Sciatic nerve (tissue), 2 donors: ENCODE measurements at places on chromosomes 6 and 20.

DNA sequence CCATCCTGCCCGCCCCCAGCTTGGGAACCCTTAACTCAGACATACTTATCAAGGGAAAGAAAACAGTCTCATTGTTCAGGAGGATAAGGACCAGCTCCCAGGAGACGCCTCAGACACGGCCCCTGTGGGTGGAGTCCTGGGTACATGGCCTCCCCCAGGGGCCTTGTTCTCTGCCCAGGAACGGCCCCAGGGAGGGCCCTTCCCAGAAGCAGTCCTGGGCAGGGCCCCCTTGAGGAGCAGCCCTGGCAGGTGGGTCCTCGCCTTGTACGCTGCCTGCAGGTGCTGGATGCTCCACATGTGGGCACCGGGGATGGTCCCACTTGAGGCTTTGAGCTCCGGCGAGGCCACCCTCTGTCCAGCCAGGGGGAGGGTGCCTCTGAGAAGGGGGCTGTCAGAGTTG is 4.5 kb upstream of the GATA5 start:
- DNase-seq, result no peak

GRCh38 chr6:131043902-131044447 is 19.1 kb downstream of the EPB41L2 start:
- no peak for DNase-seq

GRCh38 chr6:88165844-88166492 is at the start of gene CNR1:
Gene CNR1, minus strand, starts transcription at chr6:88166347. Its CDS starts 21,073 bp downstream, at chr6:88145274.
- DNase-seq, result peak; percentile 66

DNA sequence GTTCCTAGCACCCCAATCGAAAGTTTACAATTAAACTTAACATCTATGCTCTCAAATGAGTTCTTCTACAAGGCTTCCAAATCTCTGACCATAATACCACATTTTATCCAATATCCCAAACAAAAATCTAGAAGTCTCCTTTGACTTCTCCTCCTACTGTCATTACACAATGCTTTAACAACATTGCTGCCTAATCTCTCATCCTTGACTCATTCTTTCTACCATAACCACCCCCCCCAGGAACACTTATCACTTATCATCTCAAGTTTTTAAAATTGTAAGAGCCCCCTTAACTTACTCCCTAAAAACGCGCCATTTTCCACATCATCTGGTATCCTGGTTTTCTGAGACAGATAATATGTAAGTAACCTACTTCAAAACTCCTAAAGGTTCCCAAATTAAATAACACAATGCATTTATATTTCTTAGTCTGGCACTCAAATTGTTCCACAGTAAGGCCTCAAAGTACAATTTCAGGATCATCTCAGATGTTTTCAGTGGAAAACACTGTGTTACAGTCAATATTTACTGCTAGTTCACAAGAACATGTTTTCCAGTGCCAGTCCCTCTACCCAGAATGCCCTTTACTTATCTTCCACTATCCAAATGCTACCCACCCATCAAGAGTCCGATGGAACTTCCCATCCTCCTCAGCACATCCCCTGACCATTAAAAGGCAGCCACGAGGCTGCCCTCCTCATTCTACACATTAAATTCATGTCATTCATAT is 308.2 kb upstream of the THEMIS start:
- no peak for DNase-seq

DNA sequence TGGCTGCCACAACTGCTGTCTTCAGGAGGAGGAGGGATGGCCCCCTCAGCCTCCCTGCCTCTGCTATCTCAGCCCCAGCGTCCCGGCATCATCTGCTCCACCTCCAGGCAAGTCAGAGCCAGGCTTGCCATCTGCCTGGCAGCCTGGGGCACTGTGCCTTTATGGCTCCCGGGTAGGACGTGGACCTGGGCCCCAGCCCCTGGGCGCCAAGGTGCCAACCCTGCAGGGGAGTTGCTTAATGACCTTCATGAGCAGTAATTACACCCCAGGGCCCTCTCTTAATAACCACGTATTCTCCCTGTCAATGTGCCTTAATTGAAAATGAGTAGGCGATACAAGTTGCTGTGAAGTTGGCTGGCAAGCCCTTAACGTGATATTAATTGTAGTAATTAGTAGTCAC is 122.1 kb upstream of the MLN start:
- DNase-seq, result no peak

- no peak for DNase-seq
Observed at GRCh38 chr20:9260027-9260426, 191.1 kb downstream of the PLCB4 start.

- no peak for DNase-seq
Observed at GRCh38 chr6:36230371-36230770, 33.8 kb downstream of the BRPF3 start.

GRCh38 chr20:12455148-12455547 is 537.5 kb downstream of the BTBD3 start:
- DNase-seq, result no peak

GRCh38 chr6:15588971-15589634 is 73.7 kb downstream of the DTNBP1 start:
- no peak for DNase-seq

GRCh38 chr6:39282774-39283173 is 31.4 kb downstream of the KCNK17 start:
- DNase-seq, result no peak

GRCh38 chr6:48825501-48826151 is 637.4 kb downstream of the MMUT start:
- no peak for DNase-seq

GRCh38 chr6:1645466-1646185 is 35.9 kb downstream of the FOXC1 start:
- DNase-seq, result no peak

GRCh38 chr6:149053848-149054558 is 263.5 kb upstream of the TAB2 start:
- no peak for DNase-seq

- DNase-seq, result no peak
Observed at GRCh38 chr20:46936415-46937156, 41.9 kb downstream of the EYA2 start.

DNA sequence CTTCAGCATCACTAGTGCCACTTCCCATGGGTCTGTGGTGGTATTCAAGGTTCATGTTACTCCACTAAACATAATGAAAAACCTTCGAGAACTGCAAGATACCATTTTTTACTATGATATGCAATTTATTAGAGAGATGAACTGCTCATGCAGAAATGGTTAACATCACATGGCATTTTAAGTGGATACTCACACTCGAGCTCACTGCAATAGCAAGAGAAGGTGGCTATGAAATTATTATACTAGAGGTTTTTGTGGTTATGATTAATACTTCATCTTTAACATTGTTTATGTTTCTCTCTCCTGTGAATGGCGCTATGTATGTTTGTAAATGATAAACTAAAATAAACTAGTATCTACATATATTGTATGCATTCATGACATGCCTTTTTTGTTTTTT is 35.1 kb downstream of the SCAF8 start:
- no peak for DNase-seq

DNA sequence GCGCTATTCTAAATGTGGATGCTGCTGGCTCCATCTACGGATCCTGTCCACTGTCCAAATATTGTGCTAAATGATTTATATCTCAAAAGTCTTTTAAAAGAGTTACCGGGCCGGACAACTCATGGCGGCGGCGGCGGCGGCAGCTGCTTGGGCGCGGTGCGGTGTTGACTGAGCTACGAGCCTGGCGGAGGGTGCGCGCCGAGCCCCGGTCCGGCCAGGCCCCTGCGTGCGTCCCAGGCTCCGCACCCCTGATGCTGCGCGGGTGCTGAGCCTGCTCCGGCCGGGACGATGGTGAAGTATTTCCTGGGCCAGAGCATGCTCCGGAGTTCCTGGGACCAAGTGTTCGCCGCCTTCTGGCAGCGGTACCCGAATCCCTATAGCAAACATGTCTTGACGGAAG is 303.4 kb downstream of the CENPW start:
- DNase-seq, result no peak

- peak; percentile 94 for DNase-seq
Observed at GRCh38 chr6:28923318-28924102, at the start of gene TRIM27. Gene TRIM27, minus strand, starts transcription at chr6:28923985. Its CDS starts 353 bp downstream, at chr6:28923632.

DNA sequence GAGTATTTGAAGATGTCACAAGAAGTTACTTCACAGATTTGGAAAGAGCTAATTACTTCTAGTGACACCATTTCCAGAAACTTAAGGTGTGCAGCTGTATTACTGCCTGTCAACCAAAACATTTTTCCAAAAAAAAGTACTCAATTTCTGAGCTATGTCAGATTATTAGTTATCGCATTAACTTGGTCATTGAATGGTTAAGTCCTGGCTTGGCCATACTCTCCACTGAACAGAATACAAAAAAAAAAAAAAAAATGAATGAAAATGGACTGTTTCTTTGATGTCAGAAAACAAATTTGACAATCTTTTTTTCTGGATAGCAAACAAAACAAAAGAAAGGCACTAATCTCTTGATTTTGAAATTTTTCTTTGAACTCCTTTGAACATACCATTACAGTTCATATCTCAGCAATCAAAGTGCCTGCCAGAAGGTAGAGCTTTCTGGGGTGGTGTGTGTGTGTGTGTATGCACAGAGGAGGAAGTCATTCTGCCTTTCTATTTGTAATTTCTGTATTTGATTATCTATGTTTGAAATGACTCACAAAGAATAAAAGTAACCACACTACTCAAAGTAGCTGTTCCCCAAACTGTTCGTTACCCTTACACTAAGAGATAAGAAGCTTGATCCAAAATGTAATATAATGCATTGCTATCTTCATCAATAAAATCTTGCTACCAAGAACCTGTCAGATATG is 210.8 kb upstream of the FUT9 start:
- DNase-seq, result no peak

GRCh38 chr20:36043892-36044515 is 75.6 kb downstream of the CNBD2 start:
- peak; percentile 23 for DNase-seq

DNA sequence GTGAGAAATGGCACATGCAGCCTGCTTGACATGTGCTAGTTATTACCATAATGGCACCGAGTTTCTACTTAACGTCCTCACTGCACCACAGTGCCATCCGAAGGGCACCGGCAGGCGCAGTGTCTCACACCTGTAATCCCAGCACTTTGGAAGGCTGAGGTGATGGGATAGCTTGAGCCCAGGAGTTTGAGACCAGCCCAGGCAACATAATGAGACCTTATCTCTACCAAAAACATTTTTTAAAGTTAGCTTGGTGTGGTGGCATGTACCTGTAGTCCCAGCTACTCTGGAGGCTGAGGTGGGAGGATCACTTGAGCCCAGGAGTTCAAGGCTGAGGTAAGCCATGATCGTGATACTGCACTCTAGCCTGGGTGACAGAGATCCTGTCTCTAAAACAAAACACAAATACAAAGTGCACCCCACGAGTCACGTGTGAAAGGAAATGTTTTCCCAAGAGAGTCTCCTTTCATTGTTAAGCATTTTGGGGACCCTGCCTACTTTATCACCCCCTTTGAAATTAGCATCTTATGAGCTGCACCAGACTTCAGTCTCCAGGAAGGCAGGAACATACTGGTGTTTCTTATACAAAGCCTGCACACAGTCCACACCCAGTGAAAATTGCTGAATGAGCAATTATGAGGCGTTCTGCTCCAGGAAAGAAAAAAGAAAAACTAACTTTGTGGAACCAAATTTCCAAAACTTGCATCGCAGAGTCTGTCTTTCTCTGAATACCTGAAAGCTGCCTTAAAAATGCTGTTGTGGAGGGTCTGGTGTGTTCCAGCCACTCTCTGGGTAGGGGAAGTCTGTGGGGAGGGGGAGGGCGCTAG is 47.1 kb upstream of the FOXQ1 start:
- DNase-seq, result no peak

DNA sequence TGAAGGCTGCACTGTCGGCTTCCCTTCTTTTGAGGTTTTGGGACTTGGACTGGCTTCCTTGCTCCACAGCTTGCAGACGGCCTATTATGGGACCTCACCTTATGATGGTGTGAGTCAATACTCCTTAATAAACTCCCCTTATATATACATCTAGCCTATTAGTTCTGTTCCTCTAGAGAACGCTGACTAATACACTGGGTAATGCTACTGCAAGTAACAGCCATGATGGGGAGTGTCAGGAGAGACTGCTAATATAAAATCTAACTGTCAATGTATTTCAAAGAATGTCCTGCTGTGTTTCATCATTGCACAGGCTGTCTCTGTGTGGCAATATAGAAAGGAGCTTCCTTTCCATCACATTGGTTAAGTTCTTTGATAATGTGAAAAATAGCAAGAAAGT is 57.7 kb upstream of the UST start:
- DNase-seq, result no peak

GRCh38 chr6:106667022-106667402 is 37.6 kb downstream of the QRSL1 start:
- no peak for DNase-seq

- DNase-seq, result no peak
Observed at GRCh38 chr20:2888224-2888955, 15.1 kb downstream of the PTPRA start.

DNA sequence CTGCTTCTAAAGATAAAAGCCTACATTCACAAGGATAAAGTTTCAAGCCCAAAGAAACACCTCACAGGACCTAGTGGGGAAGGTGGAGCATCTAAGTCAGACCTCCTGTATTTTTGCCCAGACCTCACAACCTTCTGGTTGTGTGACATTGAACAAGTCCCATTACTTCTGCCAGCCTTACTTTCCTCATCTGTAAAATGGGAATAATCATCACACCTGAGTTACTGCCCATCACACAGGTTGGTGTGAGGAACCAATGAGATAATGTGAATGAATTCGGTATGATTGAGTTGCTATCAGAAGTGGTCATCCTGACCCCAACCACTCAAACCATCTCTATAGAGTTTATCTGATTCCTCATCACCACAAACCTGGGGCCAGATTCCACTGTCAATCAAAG is 11.1 kb upstream of the SLC22A23 start:
- no peak for DNase-seq

GRCh38 chr6:145809211-145809610 is 5.4 kb downstream of the FBXO30 start:
- no peak for DNase-seq

DNA sequence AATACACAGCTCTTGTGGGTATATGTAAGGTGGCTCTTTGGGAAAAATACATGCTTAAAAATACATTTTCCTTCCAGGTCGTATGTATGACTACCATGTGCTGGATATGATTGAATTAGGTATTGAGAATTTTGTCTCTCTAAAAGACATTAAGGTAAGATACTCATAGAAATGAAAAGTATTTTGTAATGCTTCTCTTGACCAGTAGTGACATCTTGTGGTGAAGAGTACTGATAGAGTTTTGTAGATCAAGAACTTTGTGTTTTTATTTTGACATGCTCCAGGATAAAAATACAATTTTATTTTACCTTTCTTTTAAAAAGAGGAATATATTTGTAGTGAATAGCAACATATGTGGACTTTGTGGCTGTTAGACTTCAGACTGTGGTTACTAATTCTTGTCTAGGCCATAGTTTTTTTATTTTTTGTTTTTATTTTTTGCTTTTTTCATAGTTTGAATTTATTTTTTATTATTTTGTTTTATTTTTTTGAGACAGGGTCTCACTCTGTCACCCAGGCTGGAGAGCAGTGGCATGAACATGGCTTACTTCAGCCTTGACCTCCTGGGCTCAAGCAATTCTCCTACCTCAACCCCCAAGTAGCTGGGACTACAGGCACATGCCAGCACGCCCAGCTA is 17.9 kb downstream of the RPF2 start:
- no peak for DNase-seq

GRCh38 chr6:78984225-78984950 is 93.7 kb downstream of the PHIP start:
- no peak for DNase-seq

GRCh38 chr6:145212813-145213212 is 522.5 kb downstream of the EPM2A start:
- no peak for DNase-seq

- no peak for DNase-seq
Observed at GRCh38 chr6:34068462-34069044, 77.3 kb downstream of the GRM4 start.
